Fibroblast of skin of left quadriceps (primary cell): ENCODE measurements at places on chromosomes 3 and 15.

DNA sequence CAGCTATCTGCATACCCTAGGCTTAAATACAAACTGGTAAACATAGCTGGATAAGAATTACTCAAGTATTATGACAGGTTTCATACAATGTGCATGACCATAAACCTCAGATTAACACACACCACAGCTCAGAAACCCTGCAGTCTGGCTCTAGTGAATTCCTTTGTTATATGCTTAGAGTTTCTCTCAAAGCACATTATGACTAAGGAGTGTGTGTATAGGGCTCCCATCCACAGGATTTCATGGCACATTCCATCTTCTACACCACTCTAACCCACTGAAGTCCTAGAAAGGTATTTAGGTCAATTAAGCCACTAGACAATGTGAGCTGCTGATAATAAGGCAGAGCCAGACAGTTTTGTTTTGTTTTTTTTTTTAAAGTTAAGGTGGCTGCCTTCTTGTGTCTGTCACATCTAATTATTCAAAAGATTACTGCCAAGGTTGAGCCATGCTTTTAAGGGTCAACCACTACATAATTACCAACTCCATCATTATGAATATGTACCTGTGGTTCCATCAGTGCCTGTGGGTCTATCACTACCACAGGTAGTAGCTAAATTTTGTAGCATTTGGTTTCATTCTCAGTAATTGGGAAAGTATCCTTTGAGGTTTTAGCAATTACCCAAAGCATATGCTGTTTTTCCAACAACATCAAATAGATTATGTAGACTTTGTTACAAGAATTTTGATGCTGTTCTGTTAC lies 107.0 kb downstream of the ALCAM start:
- DNase-seq = peak; percentile 75

- DNase-seq = no peak
These were observed 33.6 kb upstream of the TOPAZ1 start for GRCh38 chr3:44208086-44208485.

DNA sequence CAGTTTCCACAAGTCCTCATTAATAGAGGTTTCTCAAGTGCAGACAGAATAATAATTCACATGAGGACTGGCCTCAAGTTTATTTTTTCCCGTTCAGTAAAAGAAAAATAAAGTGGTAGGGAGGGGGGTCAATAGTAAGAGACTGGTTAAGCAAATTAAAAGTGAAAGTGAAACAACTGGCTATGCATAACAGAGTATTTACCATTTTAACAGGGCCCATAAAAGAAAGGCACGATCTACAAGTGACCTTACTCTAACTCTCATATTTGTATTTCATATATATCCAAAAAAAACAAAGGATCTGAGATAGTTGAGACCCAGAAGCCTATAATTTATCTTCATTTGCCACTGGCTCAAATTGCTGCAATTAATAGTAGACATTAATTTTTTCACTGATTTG lies 686.3 kb downstream of the NTRK3 start:
- DNase-seq = no peak

GRCh38 chr3:45557886-45558285 lies 36.7 kb upstream of the LIMD1 start:
- no peak for DNase-seq

GRCh38 chr15:58311556-58311955 lies 120.2 kb upstream of the LIPC start:
- DNase-seq = no peak

- no peak for DNase-seq
These were observed 288.9 kb upstream of the TPM1 start for GRCh38 chr15:62753518-62754221.

DNA sequence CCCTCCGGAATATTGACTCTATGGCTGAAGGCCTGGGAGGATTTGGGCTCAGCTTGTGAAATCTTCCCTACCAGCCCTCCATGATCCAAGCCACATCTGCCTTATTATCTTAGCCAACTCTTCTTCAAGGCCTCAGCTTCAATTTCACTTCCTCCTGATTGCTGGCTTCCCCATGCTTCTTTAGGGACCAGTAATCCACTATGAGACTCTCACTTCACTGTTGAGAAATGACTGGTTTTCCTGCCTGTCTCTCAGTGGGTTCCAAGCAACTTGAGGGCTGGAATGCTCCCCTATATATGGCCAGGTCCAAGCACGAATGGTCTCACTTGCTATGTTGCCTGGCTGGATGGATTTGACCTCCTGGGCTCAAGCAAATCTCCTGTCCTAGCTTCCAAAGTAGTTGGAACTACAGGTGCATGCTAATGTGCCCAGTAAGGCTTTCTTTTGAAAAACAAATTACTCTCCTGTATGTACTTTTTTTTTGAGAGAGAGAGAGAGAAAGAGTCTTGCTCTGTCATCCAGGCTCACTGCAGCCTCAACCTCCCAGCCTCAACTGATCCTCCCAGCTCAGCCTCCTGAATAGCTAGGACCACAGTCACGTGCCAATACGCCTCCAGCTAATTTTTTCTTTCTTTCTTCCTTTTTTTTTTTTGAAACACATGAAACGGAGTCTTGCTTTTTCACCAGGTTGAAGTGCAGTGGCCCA lies 7.9 kb upstream of the PIK3CB start:
- no peak for DNase-seq

DNA sequence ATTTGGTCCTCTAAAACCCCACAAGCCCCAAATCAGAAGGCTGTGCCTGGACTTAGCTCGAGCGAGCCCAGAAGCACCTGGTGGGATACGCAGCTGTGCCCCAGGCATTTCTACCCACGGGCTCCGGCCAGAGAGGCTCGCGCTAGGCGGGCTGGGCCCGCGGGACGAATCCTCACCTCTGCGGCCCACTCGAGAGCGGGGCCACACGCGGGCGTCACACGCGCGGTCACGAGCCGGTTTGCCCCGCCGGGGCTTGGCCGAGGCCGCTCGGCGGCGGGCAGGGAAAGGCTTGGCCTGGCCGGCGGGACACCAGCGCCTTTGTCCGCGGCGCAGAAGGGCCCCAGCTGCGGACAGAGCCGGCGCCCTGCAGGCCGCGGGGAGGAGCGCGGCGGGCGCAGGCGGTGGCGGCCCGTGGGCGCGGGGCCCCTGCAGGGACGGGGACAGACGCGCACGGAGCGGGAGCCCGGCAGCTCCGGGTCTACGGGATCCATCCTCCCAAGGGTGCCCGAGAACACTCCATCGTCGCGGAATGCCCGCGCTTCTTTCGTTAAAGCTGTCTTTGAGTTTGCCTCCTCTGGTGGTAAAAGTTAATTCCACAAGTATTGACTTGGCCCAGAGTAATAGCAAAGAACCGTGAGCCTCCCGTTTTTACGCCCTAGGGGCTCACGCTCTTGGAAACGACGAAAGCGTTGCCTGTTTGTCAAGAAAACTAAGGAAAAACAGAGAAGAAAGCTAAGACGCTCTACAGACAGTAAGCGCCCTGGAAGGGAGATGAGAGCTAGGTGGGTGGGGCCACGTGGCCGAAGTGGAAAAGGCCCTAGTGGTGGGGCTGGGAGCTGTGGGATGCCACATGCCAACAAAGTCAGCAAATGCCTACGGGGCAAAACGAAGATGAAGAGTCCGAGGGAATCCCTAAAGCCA lies 26.4 kb downstream of the TYRO3 start:
- no peak for DNase-seq

DNA sequence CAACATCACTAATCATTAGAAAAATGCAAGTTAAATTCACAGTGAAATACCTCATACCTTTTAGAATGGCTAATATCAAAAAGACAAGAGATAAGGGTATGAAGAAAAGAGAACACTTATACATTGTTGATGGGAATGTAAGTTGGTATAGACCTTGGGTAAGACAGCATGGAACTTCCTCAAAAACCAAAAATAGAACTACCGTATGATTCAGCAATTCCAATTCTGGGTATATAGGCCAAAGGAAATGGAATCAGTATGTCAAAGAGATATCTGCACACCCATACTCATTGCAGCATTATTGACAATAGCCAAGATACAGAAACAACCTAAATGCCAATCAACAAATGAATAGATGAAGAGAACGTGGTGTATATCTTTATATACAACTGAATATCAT lies 166.8 kb upstream of the LRRN1 start:
- DNase-seq = no peak

- DNase-seq = no peak
These were observed 49.7 kb upstream of the UTS2B start for GRCh38 chr3:191380001-191380400.

DNA sequence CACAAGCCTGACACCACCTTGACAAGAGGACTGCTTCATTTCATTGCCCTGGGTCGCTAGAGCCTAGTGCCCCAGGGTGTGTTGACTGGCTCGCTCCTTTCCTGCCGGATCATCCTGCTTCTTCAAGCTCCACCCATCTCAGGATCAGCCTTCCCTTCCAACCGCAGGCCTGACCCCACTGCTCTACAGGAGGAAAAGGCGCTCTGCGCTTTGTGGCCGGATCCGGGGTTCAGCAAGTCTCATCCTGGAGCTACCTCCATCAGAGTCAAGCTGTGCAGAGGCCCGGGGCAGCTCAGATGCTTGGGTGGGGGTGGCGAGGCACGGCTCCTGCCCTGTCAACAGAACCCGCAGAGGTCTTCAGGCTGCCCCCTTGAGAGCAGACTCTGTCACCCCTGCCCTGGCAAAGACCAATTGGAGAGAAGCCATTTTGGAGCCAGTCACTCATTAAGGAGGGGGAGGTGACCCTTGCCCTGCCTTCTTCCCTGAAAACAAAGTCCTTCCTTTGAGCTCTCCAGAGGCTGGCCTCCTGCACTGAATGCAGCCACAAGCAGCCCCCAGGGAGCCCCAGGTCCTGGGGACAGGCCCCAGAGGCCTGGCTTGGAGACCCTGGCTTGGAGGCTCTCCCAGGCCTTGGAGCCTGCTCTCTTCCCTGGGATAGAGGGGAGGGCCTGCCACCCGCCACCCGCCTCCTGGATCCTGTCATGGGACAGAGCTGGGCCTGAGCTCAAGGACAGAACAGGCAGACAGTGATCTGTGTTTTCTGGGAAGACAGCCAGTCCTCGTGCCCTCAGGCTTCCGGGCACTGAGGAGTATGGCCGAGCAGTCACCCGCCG lies 80.3 kb downstream of the CPN2 start:
- no peak for DNase-seq

DNA sequence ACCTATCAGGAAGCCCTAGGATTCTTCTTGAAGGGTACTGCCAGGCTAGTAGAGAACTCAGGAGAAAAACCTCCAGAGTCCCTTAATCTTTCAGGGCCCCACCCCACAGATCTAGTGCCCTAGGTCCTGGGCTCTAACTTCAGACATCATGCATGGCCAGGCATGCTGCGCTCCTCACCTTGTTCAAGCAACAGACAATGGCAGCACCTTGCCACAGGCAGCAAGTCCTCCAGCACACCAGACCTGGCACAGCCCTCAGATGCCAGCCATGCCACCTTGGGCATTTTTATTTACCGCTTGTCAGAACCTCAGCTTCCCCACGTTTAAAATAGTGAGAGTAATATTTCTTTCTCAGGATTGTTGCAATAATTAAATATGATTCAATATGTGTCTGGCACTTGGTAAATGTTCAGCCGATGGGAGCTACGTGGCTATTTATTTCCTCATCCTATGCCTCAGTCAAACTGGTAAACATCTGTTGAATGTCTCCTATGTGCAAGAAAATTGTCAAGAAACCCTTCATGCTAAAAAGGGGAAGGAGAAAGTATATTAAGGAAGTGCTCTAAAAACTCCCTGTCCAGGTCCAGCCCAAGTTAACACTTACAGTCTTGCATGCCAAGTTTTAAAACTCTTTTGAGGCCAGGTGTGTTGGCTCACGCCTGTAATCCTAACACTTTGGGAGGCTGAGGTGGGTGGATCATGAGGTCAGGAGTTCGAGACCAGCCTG lies 14.5 kb upstream of the CCR1 start:
- DNase-seq = no peak
